CD8-positive, alpha-beta memory T cell (primary cell): ENCODE measurements at places on chromosomes 6 and 20.

DNA sequence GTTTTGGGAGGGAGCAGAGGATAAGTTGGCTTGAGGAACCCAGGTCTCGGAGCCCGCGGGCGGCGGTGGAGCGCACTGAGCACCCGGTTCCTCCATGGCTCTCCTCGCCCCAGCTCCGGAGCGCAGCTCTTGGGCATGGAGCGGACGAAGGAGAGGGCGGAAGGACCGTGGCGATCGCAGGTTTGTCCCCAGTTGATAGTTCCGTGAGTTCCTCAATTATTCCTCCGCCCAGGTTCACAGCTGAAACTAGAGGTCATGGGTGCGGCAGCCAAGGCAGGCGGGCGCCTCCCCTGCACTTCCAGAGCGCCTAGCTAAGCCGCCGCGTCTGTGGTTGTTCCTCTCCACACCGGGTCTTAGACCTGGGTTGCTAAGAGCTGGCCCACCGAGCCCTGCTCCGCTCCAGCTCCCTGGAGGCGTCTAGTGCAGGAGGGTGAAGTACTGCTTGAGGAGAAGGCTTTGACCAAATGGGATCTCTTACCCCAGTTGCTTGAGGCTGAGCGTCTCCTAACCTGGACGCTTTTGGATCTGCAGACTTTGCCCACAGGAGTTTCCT lies at the start of gene HTR1B:
Gene HTR1B, minus strand, starts transcription at position 184 of the 553 bp plus-strand sequence. Its CDS starts 88 bp downstream, at position 96.
- no peak for DNase-seq

GRCh38 chr6:163637524-163637923 lies 223.0 kb downstream of the QKI start:
- no peak for DNase-seq

DNA sequence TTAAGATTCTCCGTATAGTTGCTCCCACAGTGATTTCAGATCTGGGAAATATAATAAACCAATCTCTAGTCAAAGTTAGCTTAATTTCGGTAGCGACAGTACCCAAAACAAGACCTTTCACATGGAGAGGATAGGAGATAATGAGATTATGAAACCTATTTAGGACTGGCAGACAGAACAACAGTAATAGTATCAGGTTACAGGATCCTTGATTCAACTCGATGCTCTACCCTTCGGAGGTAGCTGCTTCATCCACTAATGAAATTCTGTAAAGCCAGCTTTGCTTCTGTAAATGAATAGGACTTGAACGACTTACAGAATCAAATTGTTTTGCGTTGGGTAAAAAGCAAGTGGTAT lies 534 bp upstream of the AKIRIN2 start:
- DNase-seq: no peak

DNA sequence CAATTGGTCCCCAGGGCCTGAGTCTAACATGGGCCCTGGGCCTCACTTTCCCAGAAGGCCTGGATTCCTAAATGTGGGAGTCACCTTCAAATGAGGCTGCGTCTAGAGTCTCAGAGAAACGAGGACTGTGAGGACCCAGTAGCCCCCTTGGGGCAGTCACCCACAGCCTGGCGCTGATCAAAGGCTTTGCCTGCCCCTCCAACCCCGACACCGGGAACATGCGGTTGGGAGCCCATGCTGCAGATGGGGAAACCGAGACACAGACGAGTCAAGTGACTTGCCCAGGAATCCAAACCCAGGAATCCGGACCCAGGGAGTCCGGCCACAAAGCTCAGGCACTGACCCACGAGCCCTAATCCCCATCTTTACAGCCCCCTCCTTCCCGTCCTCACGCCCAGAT lies 209.7 kb downstream of the PREX1 start:
- no peak for DNase-seq

GRCh38 chr6:40336296-40336695 lies 250.9 kb downstream of the LRFN2 start:
- DNase-seq: no peak

- peak; percentile 81 for DNase-seq
These were observed 512 bp downstream of the TAP1 start for GRCh38 chr6:32852844-32853540.

DNA sequence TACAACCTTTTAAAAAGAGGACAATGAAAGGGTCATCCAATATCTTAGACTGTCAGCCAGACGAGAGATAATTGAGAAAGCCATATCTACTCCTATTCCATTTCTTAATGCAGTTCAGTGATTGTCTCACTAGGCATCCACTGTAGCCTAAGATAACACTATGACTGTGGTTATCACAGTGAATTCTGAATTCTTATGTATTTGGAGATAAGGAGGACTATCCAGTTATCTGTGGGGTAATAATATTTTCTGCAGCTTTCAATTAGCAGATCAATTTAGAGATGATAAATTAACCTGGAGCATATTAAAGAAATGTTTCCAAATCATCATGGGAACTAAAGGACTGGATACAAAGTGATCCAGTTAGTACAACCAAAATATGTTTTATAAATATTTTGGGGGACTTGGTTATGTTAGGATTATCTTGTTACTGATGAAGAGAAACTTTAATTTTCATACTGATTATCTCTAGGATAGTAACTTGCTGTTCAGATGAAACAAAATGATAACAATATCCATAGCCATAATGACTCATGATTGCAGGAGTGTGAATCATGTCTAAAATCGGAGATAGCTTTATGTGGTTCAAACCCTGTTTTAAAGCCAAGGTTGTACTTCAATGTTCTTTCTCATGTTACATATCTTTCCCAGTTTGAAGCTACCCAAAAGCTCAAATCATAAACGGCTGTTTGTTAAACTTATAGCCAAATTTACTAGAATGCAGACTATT lies 1152.0 kb downstream of the HACE1 start:
- no peak for DNase-seq

DNA sequence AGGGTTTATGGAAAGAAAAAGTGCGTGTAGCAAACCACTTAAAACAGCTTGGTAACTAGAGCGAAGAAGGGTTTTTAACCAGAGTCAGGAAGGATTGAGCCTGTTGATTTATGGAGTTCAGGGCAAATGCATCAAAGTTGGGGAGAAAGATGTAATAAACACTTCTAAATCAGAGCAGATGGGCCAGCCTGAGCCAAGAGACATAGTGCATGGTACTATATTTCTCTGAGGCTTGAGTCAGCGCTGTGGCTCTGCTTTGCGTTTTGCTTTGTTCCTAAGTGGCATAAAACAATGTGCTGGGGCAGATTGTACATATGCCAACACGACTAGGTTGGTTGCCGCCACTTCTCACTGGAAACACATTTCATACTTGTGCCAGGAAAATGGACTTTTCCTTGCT lies 111.3 kb downstream of the BCKDHB start:
- no peak for DNase-seq

DNA sequence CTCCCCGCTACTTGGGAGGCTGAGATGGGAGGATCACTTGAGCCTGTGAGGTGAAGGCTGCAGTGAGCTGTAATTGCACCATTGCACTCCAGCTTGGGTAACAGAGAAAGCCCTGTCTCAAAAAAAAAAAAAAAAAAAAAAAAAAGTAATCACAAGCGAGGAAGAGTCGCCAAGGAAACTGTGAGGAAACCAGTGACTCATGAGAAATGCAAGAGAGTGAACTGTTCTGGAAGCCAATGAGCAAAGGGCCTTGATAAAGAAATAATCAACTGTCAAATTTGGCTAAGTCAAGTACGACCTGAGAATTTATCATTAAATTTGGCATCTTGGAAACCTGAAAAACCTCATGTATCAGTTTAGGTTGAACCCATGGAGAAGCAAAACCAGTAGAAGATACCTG lies 16.1 kb upstream of the LAMP5 start:
- no peak for DNase-seq

- DNase-seq: no peak
These were observed 37.2 kb downstream of the VTA1 start for GRCh38 chr6:142184307-142184706.

- no peak for DNase-seq
These were observed 12.7 kb downstream of the TRIM27 start for GRCh38 chr6:28910901-28911690.

GRCh38 chr6:138162955-138163575 lies 1.3 kb downstream of the ARFGEF3 start:
- DNase-seq: no peak
